ENCODE measurements at places on chromosomes 16 and 17. TPM values are rescaled to one million over a fixed set of nuclear protein-coding genes. Genes with fewer than 3 reads are reported as not detected.

Gene KRT12
- total RNA-seq = not detected

- DNase-seq = no peak
Observed at GRCh38 chr16:67196881-67197280, 2.0 kb upstream of the ELMO3 start.

DNA sequence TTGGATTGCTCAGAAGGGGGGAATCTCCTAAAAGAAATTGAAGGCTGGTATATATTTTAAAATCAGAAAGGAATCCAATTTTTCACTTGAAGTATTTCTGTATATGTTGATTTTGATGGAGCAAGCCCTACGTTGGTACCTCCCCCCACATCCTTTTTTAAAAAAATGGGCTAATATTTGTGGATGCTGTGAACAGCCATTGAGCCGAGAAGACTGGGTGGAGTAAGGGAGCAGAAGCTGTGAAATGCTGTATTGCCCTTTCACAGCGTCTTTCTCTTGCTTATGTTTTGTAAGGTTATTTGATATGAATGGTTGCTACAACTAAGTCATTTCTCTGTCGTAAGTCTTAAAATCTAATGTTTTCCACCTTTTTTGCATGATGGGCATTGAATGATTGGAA is 2.3 kb downstream of the PAFAH1B1 start:
- DNase-seq = no peak

DNA sequence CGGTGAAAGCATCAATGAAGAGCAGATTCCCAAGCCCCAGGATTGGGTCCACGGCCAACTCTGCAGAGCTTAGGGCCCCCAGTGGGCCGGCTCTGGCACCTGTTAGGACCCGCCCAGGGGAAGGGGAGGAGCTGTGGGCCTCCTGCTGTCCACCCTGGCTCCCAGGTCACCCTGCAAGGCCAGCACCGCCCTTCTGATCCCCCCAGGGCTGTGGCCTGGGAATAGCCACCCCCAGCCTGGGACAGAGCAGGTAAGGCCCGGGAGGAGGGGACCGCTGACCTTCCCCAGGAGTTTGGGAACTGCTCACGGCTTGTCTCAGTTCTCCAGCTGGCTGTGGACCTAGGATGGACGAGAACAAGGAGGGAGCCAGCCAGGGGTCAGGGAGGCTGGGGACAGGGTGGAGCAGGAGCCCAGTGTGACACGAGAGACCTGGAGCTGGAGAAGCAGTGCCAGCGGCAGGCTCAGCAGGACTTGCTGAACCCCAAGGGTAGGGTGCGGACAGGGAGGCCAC is 39.3 kb upstream of the SLC38A10 start:
- no peak for DNase-seq

Measured in Right ventricle myocardium inferior (tissue), 1 donor.